Activated naive CD4-positive, alpha-beta T cell treated with anti-CD3 and anti-CD28 coated beads, Interleukin-2, amount 10 ng/mL, durations not matched to agents 7 days and 5 days (primary cell): ENCODE measurements at places on chromosomes 2 and 18.

DNA sequence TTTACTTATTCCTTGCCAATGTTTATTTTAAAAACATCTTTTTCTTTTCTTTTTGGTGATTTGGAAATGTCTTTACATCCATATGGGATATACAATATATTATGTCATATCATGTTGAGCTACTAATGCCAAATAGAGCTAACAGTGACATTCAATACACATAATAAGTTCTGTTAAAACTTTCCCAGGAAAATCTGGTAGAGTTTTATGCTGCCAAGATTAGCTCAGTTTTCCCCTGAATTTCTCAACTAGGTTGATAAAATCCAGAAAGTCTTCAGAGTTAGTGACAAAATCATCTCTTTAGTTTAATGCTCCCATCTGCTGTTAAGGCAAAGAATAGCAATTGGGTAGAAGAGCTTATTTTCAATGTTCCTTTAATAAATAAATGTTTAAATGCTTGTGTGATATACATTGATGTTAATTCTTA is 9.9 kb downstream of the COL3A1 start:
- no peak overlapping the region for H3K4me3 ChIP-seq
- H3K27me3 ChIP-seq = no peaks in the 10 kb centered on the region
- DNase-seq = no peak
- H3K27ac ChIP-seq = no peak overlapping the region

- H3K4me3 ChIP-seq = no peak overlapping the region
- no peaks in the 10 kb centered on the region for H3K36me3 ChIP-seq
These were observed 319.5 kb upstream of the HNMT start for GRCh38 chr2:137644731-137645130.

DNA sequence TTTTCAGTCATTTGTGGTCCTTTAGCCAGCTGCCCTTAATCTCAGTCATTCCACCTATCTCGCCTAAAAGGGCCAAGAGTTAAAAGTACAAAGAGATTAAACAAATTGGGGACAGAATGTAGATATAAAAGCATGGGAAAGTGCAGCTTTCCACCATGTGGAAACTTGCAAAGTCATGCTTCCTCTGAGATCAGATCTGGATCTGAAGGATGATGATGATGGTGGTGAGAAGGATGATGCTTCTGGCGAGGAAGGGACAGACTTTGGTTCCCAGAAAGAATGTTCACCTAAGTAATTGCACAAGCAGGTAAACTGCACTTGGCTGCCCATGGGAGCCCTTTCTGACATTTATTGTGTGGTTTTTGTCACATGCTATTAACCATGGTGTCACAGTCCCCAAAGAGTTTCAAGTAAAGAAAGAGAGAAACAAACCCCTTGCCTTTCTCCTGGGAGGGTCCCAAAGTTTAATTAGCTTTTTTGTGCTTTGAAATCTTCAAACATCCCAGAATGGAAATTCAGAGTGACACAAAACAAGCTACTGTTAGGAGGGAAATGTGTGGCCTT is 34.7 kb downstream of the KLF7 start:
- H3K27ac ChIP-seq = no peak overlapping the region
- no peak for DNase-seq
- peaks cover 75% of the 10 kb centered on the region for H3K36me3 ChIP-seq
- peaks cover 56% of the 10 kb centered on the region for H3K4me1 ChIP-seq

DNA sequence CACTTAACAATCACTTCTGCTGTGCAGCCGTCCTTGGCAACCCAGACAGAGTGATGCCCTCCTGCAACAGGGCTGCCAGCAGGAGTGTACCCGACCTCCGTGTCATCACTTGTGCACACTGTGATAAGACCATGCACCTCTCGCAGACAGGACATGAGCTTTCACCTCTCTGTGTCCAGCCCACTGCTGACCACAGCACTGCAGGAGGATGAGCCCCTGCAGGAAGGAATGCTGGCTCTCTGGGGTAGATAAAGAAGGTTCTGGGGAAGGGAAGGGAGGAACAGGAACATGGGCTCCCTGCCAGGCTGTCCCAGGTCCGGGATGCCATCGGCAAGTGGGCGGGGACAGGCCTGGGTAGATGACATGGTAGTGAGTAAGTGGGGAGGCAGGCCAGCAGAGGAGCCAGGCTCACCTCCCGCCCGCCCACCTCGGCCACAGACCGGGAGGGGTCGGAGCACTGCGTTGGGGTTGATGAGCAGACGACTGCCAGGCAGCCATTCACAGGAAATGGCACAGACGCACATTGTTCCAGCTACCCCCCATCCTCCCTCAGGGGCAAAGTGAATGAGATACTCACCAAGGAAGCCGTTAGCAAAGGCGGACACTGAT is 18.6 kb upstream of the COL6A3 start:
- peaks cover 89% of the 10 kb centered on the region for H3K4me1 ChIP-seq
- H3K27ac ChIP-seq = peak overlapping the region; percentile 64
- DNase-seq = peak; percentile 62
- peaks cover 3% of the 10 kb centered on the region for H3K36me3 ChIP-seq
- no peak overlapping the region for H3K4me3 ChIP-seq

- no peak overlapping the region for H3K4me3 ChIP-seq
- no peak overlapping the region for H3K27ac ChIP-seq
- H3K27me3 ChIP-seq = no peaks in the 10 kb centered on the region
- no peaks in the 10 kb centered on the region for H3K36me3 ChIP-seq
These were observed 129.5 kb upstream of the PELI1 start for GRCh38 chr2:64273524-64274398.

- H3K36me3 ChIP-seq = no peaks in the 10 kb centered on the region
- no peaks in the 10 kb centered on the region for H3K27me3 ChIP-seq
- no peaks in the 10 kb centered on the region for H3K4me1 ChIP-seq
- no peak overlapping the region for H3K4me3 ChIP-seq
- no peak overlapping the region for H3K27ac ChIP-seq
- no peak for DNase-seq
These were observed 307.1 kb downstream of the GRB14 start for GRCh38 chr2:164314148-164314547.

GRCh38 chr18:55337908-55338521 is 250.0 kb downstream of the TCF4 start:
- no peak overlapping the region for H3K27ac ChIP-seq
- no peak for DNase-seq
- no peak overlapping the region for H3K4me3 ChIP-seq
- no peaks in the 10 kb centered on the region for H3K4me1 ChIP-seq

- no peaks in the 10 kb centered on the region for H3K36me3 ChIP-seq
- H3K4me1 ChIP-seq = peaks cover 2% of the 10 kb centered on the region
- H3K27ac ChIP-seq = no peak overlapping the region
- H3K4me3 ChIP-seq = no peak overlapping the region
- peaks cover 43% of the 10 kb centered on the region for H3K27me3 ChIP-seq
These were observed 206.8 kb upstream of the HDAC4 start for GRCh38 chr2:239607517-239608191.

- DNase-seq = no peak
- no peak overlapping the region for H3K27ac ChIP-seq
- peaks cover 4% of the 10 kb centered on the region for H3K4me1 ChIP-seq
- no peaks in the 10 kb centered on the region for H3K27me3 ChIP-seq
- H3K36me3 ChIP-seq = no peaks in the 10 kb centered on the region
These were observed 311.6 kb upstream of the NRP2 start for GRCh38 chr2:205370726-205371125.

GRCh38 chr2:48941908-48942307 is 186.4 kb upstream of the LHCGR start:
- no peak overlapping the region for H3K4me3 ChIP-seq
- H3K36me3 ChIP-seq = no peaks in the 10 kb centered on the region
- no peaks in the 10 kb centered on the region for H3K4me1 ChIP-seq
- DNase-seq = no peak
- no peaks in the 10 kb centered on the region for H3K27me3 ChIP-seq
